Activated CD8-positive, alpha-beta T cell treated with anti-CD3 and anti-CD28 coated beads, Interleukin-2, amount 10 ng/mL, durations not matched to agents 7 days and 5 days (primary cell): ENCODE measurements at places on chromosomes 1 and 21.

DNA sequence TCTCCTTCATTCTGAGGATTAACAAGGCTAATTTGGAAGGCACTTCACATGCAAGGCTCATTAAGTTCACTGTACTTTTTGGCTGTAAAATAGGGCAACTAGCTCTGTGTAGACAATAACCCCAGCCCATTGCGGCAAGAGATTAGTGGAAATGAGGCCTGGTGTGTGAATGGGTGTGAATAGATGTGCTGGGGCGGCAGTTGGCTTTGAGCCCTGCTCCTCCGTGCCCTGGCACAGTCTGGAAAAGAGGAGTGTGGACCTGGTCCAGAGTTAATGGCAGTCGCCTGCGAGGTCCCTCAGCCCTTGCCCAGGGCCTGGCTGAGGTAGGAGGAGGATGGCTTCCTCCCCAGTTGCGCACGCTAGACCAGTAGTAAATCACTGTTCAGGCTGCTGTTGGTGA is 4.8 kb downstream of the KISS1 start:
- no peak overlapping the region for H3K4me3 ChIP-seq
- no peak overlapping the region for H3K27ac ChIP-seq
- peaks cover 11% of the 10 kb centered on the region for H3K4me1 ChIP-seq
- H3K27me3 ChIP-seq, result peaks cover 46% of the 10 kb centered on the region

DNA sequence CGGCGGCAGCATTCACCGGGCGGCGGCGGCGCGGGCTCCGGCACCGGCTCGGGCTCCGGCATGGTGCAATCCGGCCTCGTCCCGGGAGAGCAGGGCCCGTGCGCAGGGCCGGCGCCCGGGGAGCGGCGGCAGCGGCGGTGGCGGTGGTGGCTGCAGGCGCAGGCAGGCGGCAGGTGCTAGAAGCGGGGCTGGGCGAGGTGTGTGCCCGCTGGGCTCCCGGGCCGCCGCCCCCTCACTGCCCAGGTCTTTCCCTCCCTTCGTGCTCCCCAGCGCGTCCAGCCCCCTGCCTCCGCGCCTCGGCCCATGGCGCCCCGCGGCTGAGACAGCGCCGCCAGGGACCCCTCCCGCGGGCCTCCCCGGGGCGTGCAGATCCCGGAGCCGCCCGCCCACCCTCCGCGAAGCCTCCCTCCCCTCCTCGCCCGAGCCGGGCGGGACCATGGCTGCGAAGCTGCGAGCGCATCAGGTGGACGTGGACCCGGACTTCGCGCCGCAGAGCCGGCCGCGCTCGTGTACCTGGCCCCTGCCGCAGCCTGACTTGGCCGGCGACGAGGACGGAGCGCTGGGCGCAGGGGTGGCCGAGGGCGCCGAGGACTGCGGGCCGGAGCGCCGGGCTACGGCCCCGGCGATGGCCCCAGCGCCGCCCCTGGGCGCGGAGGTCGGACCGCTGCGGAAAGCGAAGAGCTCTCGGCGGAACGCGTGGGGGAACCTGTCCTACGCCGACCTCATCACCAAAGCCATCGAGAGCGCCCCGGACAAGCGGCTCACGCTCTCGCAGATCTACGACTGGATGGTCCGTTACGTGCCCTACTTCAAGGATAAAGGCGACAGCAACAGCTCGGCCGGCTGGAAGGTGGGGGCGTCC is 492 bp downstream of the FOXO6 start:
- H3K27me3 ChIP-seq, result peaks cover 49% of the 10 kb centered on the region
- H3K4me3 ChIP-seq, result no peak overlapping the region
- H3K4me1 ChIP-seq, result no peaks in the 10 kb centered on the region
- H3K36me3 ChIP-seq, result no peaks in the 10 kb centered on the region
- no peak for DNase-seq

GRCh38 chr1:233518344-233518743 is 95.6 kb upstream of the KCNK1 start:
- H3K27me3 ChIP-seq, result no peaks in the 10 kb centered on the region
- no peak overlapping the region for H3K27ac ChIP-seq

DNA sequence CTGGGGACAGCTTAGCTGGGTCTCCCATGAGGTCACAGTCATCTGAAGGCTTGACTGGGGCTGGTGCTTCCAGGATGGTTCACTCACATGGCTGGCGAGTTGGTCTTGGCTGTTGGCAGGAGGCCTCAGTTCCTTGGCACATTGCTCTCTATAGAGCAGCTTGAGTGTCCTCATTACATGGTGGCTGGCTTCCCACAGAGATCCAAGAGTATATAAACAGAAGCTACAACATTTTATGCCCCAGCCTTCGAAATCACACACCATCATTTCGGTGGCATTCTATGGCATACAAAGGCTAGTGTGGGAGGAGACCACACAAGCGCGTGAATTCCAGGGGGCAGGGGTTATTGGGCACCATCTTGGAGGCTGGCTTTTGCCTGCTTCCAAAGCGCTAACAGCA is 63.0 kb downstream of the ALPL start:
- no peak for DNase-seq
- H3K4me1 ChIP-seq, result peaks cover 3% of the 10 kb centered on the region
- no peak overlapping the region for H3K4me3 ChIP-seq
- no peak overlapping the region for H3K27ac ChIP-seq
- peaks cover 10% of the 10 kb centered on the region for H3K27me3 ChIP-seq
- H3K36me3 ChIP-seq, result no peaks in the 10 kb centered on the region

DNA sequence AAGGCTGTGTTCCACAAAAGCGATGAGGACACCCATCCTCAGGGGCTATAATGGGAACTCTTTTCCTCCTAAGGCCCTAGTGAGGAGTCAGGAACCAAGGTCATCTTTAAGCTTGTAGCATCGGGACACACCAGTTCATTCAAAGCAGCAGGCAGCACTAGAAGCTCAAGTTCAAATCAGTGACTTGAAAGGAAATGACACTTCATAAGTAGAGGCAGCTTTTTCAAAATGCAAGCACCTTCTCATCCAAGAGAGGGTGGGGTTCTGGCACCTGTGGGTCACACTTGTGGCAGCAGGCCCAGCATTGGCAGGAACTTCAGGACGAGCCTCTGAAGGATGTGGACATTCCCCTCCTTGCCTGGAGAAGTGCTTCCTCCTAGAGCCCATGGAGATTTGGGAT is 496.3 kb downstream of the KIF26B start:
- H3K36me3 ChIP-seq, result no peaks in the 10 kb centered on the region
- H3K27me3 ChIP-seq, result peaks cover 2% of the 10 kb centered on the region
- H3K4me1 ChIP-seq, result no peaks in the 10 kb centered on the region

DNA sequence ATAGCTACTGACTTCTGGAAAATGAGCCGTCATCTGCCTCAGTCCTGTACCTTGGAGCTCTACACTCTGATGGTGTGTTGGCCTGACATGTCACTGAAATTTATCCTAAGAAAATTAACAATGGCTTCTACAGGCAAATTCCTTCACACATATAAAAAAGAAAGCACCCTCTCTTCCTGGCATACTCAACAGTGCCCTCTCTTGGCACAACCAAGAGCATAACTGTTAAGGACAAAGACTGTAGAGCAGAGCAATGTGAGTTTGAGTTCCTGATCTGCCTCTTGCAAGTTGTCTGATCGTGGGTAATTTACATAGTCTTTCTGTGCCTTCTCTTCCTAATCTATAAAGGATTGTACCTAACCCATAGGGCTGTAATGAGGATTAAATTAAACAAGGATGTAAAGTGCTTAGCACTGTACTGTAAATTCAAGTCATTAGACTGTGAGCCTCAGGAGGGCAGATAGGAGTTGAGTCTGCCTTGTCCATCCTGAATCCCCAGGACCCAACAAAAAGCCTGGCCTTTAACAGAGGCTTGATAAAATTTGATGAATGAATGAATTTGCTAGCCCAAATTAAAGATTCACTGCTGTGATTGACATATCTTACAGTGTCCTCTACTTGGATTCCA is 83.5 kb downstream of the SYF2 start:
- H3K27ac ChIP-seq, result no peak overlapping the region
- H3K4me3 ChIP-seq, result no peak overlapping the region
- peaks cover 5% of the 10 kb centered on the region for H3K4me1 ChIP-seq
- peaks cover 47% of the 10 kb centered on the region for H3K27me3 ChIP-seq
- no peaks in the 10 kb centered on the region for H3K36me3 ChIP-seq

DNA sequence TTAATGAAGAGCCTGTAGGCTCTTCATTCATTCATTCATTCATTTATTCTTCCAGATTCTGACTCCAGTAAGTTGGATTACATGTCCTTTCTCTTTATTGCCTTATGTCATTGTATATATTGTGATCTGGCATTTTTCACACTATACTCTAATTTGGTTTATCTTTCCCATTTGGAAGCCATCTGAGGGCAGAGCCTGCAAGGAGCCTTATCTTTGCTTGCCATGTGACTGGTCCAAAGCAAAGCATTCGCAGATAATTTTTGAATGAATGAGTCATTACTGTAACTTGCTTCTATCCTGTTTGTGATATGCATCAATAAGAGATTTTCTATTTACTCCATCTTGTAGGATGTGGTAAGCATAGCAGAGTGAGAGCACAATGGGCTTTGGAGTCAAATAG is 108.4 kb upstream of the DAB1 start:
- H3K36me3 ChIP-seq, result no peaks in the 10 kb centered on the region
- H3K27me3 ChIP-seq, result no peaks in the 10 kb centered on the region
- no peak for DNase-seq
- no peaks in the 10 kb centered on the region for H3K4me1 ChIP-seq
- H3K27ac ChIP-seq, result no peak overlapping the region
